ENCODE measurements at places on chromosomes 16 and 17.

GRCh38 chr17:33261820-33262219 is 31.3 kb downstream of the ASIC2 start:
- no peak for DNase-seq

DNA sequence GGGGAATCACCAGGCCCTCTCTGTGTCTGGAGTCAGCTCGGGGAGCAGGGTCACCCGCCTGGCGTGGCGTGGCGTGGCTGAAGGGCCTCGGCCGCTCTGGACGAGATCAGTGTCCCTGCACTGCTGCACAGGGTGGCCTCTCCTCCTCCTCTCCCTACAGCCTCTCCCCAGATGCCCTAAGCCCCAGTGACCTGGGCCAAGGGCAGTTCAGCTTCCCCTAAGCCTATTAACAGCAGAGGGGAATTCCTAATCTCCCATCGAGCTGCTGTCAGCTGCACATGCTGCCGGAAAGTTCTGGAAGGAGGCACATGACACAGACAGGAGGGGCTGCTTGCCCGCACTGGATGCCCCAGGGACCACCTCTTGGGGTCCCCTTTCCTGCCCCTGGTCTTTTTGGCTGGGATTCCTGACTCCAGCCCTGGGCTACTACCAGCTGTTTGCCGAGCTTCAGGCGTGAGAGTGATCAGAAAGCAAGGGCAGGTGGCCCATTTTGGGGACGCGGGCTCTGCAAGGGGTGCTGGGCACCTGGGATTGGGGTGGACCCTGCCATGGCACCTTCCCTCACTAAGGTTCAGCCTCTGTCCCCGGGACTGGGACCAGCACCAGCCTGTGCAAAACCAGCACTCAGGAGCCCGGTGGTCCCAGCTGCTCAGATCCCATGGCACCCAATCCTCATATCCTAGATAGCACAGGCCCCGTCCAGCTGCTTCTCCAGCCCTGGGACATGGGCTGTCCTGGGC is 794 bp downstream of the PDE6G start:
- no peak for DNase-seq

- no peak for DNase-seq
These were observed 393.8 kb downstream of the XYLT1 start for GRCh38 chr16:17076818-17077498.

DNA sequence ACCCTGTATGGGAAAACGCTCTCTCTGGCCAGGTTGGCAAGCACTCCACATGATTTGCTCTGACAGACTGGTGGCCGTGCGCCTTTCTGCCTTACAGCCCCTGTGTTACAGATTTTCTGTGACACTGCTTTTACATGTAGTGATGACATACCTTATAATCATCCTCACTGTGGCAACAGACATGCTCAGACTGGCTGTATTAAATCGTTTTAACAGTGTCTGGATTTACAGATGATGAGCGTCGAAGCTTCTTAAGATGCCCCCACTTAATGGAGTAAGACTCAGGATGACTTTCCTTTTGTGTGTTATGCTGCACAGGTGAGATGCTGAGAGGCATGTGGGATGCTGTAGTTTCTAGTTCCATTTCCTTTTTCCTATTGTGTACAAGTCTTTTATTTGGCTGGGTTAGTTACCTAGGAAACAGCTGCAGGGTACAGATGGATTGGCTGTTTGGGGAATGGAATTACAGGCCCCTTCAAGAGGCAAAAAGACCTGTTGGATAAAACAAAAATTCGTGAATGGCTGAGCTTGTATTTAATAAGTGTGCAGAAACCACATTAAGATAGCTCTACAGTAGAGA is 20.9 kb upstream of the VWA3A start:
- no peak for DNase-seq

DNA sequence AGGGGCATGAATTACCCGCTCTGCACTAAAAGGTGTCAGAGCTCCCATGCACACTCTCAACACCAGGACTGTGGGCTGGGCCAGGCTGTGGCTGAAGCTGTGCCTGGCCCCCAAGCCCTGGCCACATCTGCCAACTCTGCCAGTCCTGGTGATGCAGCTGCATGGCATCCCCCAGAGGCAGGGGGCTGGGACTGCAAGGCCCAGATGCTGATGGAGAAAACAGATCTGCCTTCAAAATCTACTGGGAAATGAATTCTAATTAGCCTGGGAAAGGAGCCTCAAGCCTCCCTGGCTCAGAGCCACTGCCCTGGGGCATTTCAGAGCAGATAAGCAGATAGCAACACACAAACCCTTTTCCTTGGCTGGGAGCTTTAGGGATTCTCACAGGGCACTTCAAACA is 3.4 kb downstream of the CHST6 start:
- peak; percentile 65 for DNase-seq

GRCh38 chr17:7794075-7794663 is 39.8 kb upstream of the KDM6B start:
- no peak for DNase-seq

DNA sequence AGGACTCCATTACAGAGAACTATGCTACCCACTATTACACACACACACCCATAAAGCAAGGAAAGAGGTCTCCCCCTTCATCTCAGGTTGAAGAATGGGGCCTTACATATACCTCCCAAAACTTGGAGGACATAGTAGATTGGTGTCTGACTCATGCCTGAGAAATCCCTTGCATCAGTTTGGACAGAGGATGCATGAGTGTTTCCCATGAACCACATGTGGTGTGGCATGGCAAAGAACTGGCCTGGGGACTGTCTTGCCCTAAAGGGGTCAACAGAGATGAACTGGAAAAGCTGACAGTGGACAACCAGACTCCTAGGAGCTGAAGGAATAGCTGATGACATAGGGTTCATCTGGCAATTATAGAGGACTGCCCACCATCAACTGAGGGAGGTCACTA is 54.0 kb downstream of the DYNLRB2 start:
- DNase-seq, result peak; percentile 30

All from HFFc6 (cell line).